ENCODE measurements at places on chromosomes 11 and 22.

DNA sequence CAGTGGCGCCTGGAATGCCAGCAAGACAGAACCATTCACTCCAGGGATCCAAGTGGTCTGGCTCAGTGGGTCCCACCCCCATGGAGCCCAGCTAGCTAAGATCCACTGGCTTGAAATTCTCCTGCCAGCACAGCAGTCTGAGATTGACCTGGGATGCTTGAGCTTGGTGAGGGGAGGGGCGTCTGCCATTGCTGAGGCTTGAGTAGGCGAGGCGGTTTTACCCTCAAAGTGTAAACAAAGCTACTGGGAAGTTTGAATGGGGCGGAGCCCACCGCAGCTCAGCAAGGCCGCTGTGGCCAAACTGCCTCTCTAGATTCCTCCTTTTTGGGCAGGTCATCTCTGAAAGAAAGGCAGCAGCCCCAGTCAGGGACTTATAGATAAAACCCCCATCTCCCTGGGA lies 125.7 kb upstream of the DDI1 start:
- DNase-seq: no peak

- no peak for DNase-seq
Observed at GRCh38 chr22:45225732-45226502, 14.8 kb downstream of the KIAA0930 start.

DNA sequence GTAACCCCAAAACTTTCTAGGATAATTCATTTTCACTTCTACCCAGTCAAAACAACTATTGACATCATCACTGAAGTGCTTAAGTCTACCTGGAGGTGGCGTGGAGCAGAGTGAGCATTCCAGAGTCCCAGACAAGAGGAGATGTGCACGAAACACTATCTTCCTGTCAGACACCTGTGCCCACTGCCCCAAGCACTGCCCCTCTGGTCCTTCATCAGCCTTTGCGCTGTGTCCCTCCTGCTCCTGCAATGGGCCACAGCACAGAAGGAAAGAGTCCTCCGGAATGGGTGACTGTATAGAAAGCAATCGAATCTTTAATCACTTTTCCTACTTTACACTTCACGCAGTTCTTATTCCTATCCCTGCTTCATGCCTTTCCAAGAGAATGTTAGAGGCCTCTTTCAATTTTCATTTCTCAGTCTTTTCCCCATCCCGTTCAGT lies 512 bp upstream of the GRIA4 start:
- no peak for DNase-seq

DNA sequence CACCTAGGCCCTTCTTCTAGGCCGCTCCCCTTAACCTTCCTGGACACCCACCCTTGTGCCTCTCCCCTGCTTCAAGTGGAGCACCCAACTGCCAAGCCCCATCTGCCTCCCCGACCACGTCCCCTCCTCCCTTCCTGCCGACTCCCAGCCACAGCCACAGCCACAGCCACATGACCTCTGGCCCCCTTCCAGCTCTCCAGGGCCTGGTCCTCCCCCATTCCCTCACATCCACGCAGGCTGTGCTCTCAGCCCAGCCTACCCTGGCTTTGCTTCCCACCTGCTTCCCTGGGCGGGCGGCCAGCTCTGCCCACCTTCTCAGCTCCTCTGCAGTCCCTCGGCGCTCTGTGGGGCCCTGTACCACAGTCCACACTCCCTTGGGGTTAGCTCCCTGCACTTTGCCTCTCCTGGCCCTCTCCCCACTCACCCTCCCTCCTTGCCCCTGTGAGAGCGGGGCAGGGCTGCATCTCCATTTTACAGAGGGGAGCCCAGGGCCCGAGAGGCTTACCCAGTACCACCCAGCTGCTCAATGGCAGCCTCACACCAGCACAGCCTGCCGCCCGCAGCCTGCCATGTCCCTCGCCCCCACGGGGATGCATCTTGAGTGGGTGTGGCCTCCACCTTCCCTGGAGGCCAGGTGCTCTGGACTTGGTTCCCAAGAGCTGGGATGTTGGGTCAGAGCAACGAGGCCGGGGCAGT lies 20.3 kb downstream of the PARVG start:
- no peak for DNase-seq

DNA sequence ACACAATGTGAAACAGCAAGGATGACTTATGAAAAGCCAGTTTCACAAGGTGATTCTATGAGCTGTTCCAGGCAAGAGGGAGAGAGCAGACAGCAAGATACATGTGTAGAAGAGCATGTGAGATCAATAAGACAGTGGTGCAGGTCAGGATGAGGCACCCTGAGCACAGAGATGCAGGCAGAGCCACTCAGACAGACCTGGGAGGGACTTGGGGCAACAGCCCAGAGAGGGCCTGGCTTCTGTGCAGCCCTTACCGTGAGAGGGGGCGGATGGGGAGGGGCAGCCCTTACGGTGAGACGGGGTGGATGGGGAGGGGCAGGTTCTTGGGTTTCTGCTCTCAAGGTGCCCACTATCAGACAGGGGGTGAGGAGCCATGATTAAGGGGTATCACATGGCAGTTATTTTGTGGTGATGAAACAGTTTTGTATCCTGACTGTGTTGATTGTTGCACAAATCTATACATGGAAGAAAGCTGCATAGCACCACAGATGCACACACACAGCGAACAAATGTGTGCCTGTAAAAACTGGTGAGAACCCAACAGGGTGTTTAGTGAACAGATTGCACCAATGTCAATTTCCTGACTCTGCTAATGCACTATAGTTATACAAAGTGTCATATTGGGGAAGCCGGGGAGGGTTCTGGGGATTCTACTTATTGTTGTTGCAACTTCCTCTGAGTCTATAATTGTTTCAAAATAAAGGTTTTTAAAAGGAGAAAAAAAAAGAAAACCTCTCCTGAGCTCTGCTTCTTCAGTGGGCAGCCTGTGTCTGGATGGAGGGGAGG lies 5.2 kb upstream of the C22orf42 start:
- DNase-seq: no peak

GRCh38 chr11:74641289-74641688 lies 48.9 kb downstream of the POLD3 start:
- no peak for DNase-seq

DNA sequence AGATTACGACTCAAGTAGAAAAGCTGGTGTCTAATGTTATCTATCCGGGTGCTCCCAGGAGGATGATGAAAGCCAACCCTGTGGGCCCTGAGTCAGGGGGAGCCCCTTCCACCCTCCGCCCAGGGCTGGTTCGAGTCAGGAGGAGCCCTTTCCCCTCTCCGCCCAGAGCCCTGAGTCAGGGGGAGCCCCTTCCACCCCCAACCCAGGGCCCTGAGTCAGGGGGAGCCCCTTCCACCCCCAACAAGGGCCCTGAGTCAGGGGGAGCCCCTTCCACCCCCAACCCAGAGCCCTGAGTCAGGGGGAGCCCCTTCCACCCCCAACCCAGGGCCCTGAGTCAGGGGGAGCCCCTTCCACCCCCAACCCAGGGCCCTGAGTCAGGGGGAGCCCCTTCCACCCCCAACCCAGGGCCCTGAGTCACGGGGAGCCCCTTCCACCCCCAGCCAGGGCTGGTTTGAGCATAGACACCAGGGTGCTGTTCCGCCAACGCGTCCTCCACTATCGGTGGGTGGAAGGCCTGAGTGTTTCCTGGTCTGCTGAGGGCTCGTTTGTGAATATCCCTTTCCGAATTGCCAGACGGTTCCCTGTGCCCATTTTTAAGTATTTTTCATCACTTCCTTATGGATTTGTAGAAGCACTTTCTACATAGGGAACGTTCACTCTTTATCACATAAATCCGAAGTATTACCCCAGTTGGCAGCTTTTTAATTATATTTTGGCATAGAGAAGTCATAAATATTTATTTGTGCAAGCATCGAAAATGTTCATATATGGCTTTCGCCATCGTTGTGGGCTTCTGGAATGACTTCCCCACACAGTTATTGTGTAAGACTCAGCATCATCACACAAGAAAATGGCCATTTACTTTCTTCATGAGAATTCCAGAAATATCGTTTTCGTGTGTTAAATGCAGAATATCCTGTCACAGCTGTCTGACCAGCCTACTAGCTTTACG lies 380.6 kb downstream of the BRD1 start:
- DNase-seq: peak; percentile 13

- DNase-seq: no peak
Observed at GRCh38 chr11:56273854-56274253, at the start of gene OR5T1. OR5T1 (plus strand) TSS chr11:56274154; CDS start chr11:56275639, 1,485 bp downstream.

DNA sequence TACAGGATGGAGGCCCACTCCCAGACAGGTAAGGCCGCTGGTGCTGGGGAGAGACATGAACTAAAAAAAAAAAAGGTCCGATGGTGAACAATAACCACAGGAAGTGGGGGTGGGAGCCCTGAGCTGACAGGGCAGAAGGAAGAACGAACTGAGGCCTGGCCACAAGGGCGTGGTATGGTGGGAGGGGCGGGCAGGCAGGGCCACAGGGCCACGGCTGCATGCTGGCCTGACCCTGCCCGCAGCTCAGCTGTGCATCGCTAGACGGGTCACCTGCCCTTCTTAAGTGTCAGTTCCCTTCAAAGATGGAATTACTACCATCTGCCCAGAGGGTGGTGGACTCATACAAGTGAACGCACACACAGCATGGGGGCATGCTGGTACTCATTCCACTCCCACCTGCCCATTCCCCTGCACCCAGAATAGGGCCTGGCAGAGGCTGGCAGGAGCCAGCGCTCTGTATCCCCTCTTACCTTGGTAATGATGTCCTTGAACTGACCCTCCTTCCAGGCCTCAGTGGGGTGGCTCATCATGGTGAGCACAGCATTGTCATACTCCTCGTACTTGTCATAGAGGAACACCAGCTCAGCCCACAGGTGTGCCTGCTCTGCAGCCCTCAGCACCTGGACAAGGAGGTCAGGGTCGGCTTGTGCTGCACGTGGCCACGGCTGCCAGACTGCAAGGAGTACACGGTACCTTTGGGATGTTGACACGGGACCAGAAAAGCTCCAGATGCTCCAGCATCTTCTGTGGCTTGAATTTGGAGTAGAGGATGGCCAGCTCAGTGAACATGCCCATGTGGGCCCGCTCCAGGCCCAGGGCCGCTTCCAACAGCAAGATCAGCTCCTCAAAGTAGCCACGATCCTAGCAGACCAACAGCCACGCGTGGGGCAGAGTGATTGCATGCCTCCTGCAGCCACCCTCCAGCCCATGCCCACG lies 17.5 kb upstream of the SLC25A1 start:
- DNase-seq: no peak

DNA sequence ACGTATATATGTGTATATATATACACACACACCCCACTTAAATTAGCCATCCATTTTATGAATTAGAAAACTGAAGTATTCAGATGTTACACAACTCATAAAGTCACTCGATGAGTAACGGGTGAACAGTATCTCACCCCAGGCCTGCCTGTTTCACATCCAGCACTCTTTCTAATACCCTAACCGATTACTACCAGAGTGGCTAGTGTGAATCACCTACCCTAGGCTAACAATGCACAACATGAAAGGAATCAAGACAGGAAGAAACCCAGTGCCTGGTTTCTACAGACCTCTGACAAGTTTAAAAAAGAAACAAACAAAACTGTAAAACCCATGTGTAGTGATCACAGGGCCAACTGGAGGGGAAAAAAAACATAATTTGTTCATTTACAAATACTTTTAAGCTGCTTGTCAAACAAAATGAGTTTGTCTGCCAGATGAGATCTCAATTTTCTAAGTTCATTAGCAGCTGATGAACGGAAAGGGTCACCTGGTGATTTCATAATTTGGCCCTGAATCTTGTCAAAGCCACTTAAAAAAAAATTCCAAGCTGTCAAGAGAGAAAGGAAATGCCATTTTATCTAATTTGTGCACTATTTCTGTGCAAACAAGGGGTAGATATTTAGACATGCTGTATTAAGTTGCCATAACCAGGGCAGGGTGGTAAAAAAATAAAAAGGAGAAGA lies 134.8 kb downstream of the LARGE1 start:
- no peak for DNase-seq

GRCh38 chr11:84929738-84930137 lies 697.4 kb downstream of the DLG2 start:
- DNase-seq: no peak

- DNase-seq: no peak
Observed at GRCh38 chr22:39952347-39952746, 7.8 kb upstream of the TMA7B start.

GRCh38 chr11:12241971-12242672 lies 131.7 kb downstream of the MICAL2 start:
- no peak for DNase-seq

DNA sequence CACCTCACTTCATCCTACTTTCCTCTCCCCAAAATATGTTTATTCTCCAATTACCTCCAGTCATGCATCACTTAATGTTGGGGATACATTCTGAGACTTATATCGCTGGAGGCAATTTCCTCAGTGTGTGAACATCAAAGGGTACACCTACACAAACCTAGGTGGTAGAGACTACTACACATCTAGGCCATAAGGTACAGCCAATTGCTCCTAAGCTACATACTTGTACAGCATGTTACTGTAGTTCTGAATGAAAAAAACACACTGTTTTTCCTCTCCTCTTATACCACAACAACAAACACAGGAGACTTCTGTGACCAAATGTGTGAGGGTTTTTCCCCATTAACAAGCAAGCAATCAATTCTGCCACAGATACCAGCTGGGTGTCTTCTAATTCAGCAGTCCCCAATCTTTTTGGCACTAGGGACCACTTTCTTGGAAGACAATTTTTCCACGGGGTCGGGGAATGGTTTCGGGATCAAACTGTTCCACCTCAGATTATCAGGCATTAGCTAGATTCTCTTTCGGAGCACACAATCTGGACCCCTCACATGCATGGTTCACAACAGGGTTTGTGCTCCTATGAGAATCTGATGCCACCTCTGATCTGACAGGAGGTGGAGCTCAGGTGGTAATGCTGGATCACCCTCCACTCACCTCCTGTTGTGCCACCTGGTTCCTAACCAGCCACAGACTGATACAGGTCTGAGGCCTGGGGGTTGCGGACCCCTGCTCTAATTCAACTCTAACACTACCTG lies 5.2 kb downstream of the KLHL22 start:
- no peak for DNase-seq

- no peak for DNase-seq
Observed at GRCh38 chr11:63909591-63910506, 7.1 kb downstream of the RCOR2 start.

GRCh38 chr11:116175707-116176106 lies 597.1 kb downstream of the BUD13 start:
- no peak for DNase-seq

GRCh38 chr22:45994491-45995404 lies 17.8 kb upstream of the WNT7B start:
- peak; percentile 81 for DNase-seq

DNA sequence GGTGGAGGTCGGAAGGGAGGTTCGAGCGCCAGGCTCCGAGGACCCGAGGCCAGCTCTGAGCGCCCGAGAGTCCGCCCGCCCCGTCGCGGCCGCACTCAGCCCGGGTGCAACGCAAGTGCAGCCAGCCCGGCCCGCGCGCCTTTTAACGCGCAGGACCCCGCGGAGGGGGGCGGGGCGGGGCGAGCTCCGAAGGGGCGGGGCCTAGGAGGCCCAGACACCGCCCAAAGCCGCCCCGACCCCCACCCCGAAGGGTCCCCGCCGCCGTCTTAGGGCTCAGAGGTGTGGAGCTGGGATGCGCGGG lies at the start of gene PHOX2A:
TSS of gene PHOX2A (minus strand) at position 117 of the 301 bp plus-strand sequence. CDS start 172 bp downstream, outside the sequence.
- no peak for DNase-seq

GRCh38 chr22:37752189-37753087 lies 55.3 kb upstream of the GCAT start:
- no peak for DNase-seq

- DNase-seq: no peak
Observed at GRCh38 chr11:114308689-114309089, 12.5 kb downstream of the NNMT start.

- no peak for DNase-seq
Observed at GRCh38 chr11:47912843-47913437, 64.8 kb upstream of the NUP160 start.

All from activated naive CD4-positive, alpha-beta T cell treated with Interleukin-2 at 50 U/mL for 16 hours (primary cell).